ENCODE measurements at places on chromosomes 3 and 15.

GRCh38 chr3:41323467-41324155 is 124.3 kb downstream of the CTNNB1 start:
- no peak for DNase-seq

GRCh38 chr3:127371334-127371733 is 83.5 kb upstream of the PRR20G start:
- no peak for DNase-seq

- no peak for DNase-seq
Measured at GRCh38 chr15:41946970-41947369, 25.4 kb downstream of the EHD4 start.

DNA sequence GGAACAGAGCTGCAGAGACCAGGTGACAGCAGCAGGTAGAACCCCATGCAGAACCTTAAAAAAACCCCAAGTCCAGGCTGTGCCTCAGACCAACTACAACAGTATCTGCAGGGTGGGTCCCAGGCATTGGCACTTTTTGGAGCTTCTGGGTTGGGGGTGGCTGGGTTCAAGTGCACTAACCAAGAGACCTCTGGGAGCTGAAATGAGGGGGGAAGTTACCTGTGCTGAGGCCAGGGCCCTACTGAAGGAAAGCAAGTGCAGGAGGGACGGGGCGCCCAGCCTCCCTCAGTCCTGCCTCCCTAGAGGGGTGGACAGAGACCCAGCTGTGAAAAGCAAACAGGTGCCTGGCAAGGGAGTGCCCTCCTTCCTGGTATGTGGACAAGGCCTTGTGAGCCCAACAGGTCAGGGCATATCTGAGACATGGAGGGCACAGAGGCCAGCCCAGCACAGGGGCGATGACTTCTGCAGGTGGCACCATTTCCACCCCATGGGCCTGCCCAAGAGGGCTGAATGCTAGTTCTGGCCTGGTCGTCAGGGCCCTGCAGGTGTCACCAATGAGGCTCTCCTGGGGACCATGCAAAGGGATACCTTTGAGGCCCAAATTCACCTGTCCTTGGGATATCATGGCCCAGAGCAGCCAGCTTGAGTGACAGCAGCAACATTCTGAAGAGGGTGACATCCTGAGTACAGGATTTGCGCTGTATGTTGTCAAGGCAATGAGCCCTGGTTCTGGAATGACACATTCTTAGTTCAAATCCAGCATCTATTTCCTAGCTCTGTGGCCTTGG is 18.7 kb downstream of the CTSH start:
- no peak for DNase-seq

DNA sequence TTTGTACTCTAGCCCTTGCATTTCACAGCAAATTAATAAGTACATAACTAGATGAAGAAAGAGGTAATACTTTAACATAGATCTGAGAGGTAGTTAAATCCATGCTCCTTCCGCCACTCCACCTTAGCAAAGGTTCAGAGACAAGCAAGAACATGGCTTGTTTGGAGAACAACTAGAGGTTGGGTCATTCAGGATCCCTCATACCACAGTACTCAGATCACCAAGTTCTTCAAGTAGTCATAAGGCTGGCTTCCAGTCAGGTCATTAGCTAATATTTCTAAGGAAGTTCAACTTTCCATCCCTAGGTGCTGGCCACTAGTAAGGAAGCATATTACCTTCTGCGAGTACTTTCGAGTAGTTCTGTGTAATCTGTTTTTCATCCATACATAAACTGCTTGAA is 44.1 kb downstream of the CD200R1 start:
- DNase-seq, result no peak

DNA sequence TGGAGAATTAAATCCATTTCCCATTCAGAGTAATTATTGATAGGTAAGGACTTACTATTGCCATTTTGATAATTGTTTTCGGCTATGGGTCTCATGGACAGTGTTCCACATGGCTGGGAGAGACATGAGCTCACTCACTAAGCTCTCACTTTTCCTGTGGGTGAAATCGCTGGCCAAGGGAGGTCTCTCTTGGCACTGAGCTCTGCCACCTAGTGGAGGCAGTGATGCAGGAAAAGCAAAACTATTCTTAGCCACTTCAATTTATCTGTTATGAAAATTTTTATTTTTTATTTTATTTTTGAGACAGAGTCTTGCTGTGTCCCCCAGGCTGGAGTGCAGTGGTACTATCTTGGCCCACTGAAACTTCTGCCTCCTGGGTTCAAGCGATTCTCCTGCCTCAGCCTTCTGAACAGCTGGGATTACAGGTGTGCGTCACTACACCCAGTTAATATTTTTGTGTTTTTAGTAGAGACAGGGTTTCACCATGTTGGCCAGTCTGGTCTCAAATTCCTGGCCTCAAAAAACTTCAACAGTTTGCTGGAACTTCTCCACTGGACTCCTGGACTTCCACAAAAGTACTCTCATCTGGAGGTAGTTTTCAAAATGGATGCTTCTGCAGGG is 4.7 kb upstream of the RNF13 start:
- peak; percentile 31 for DNase-seq
